ENCODE measurements at places on chromosomes 12 and 14. TPM values are rescaled to one million over a fixed set of nuclear protein-coding genes. Genes with fewer than 3 reads are reported as not detected.

DNA sequence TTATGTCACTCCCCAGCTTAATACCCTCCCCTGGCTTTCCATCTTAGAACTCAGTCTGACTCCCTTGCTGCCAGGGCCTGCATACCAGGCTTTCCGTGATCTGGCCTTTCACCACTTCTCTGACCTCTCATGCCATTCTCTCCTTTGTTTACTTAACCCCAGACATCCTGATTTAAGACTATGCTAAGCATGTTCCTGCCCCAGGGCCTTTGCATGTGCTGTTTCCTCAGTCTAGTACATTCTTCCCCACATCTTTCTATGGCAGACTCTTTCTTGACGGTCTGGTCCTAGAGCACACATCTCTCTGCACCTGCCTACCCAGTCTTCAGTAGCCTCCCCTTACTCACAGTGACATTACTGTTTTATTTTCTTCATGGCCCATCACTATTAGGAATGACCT lies 42.2 kb downstream of the PLXNC1 start:
- peaks cover 8% of the 10 kb centered on the region for H3K4me1 ChIP-seq
- no peaks in the 10 kb centered on the region for H3K27me3 ChIP-seq
- DNase-seq = no peak
- H3K4me3 ChIP-seq = no peak overlapping the region
- no peak overlapping the region for H3K27ac ChIP-seq

DNA sequence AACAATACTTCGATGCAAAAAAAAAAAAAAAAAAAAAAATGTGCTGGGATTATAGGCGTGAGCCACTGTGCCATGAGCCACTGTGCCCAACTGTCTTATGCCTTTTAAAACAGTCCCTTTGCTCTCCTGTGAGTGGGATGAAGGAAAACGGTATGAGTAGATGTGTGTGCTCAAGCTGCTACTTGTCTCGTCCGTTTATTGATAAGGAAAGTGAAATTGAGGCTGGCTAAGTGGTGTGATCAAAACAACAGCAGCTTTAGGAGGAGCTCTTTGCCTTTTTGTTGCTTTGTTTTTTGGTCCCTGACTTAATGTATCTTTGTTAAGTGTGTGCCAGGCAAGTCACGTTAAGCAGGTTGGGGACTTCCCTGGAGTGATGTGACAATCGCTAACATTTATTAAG lies 275.9 kb downstream of the TMEM132C start:
- no peak overlapping the region for H3K27ac ChIP-seq
- H3K36me3 ChIP-seq = no peaks in the 10 kb centered on the region
- H3K4me3 ChIP-seq = no peak overlapping the region
- H3K27me3 ChIP-seq = no peaks in the 10 kb centered on the region

DNA sequence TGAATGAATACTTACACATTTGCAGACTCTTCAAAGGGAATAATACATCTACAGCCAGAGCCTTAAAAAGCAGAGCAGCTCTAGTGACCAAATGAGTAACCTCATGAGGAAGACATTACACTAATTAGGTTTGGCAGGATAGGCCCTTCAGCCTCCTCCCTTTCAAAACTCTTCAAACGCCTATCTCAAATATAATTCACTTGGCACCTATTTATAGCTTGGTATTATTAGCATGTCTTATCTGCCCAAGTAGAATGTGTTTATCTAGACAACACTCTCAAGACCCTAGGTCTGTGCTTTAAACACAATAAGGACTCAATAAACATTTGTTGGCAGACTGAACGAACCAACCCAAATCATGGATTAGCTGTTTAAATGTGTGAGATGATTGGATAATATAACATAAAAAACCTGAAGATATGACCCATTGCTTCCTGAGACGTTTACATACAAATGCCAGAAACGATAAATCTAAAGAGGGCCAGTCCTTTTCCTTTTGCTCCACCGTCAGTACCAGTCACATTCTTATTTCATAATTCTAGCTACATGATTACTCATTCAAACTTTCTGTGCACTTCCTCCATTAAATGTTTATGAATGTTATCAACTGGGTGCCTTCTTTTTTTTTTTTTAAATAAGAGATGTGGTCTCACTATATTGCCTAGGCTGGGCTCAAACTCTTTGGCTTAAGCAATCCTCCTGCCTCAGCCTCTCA lies 123.3 kb downstream of the CEP83 start:
- H3K4me3 ChIP-seq = no peak overlapping the region
- H3K4me1 ChIP-seq = no peaks in the 10 kb centered on the region
- H3K36me3 ChIP-seq = no peaks in the 10 kb centered on the region
- no peak overlapping the region for H3K27ac ChIP-seq

DNA sequence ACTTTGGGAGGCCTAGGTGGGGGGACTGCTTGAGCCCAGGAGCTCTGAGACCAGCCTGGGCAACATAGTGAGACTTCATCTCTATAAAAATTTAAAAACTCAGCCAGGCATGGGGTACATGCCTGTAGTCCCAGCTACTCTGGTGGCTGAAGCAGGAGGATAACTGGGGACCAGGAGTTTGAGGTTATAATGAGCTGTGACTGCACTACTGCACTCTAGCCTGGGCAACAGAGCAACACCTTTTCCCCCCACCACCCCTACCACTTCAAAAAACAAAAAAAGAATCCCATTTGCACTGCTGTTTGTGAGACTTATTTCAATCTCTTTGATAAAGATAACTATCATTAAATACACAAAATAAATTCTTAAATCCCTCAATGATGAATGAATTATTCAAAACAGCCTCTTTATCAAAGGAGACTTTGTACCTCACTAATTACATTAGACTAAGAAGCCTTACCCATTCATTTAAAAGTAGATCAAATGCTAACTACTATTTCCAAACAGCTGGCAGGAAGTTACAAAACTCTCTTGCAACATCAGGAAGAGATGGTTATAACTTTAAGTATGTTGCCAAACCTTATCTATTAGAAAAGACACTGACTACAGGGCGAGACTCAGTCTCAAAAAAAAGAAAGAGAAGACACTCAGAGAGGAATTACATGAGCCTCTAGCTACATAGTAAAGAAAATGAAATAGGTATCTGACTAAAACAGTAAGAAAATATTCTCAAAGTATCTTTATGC lies 14.7 kb downstream of the BLTP3B start:
- no peak overlapping the region for H3K4me3 ChIP-seq
- no peak overlapping the region for H3K27ac ChIP-seq
- no peak for DNase-seq
- H3K36me3 ChIP-seq = peaks cover 4% of the 10 kb centered on the region
- no peaks in the 10 kb centered on the region for H3K4me1 ChIP-seq
- H3K27me3 ChIP-seq = no peaks in the 10 kb centered on the region

DNA sequence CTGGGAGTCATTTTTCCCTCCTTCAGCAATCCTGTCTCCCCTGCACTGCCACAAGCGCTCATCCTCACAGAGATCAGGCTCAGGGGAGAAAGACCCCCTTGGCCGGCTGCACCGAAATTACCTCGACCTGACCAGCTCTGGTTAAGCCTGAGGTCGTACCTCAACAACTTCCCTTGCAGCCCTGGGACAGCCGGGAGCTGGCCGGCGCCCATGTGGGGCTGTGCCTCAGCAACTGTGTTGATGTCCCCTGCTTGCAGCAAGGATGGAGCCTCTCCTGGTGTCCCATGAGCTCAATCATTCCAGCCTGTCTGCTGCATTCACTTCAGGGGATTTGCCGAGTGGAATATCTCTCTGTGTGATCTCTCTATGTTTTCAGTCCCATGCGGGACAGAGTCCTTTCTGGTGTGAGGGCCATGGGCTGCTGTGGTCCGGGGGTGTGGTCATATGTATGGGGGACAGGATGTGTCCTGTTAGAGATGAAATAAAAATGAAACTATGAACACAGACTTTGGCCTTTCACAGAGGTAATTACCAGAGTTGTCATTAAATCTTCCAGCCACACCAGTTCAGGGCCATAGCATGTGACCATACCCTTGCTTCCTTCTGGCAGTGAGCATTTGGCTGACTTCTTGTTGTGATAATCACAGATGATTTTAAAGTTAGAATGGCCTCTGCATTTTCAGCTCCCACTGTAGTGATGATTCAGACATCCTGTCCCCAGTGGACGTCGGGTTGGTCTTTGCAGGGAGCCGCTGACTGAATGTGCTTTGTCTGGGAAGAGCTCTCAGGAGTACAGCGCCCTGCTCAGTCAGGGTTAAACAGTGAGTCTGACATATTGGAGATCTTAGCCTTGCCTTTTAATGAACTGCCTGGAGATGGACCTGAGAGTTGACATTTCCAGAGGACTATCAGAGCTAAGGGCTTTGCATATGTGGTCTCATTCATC lies 405.9 kb downstream of the AACS start:
- no peaks in the 10 kb centered on the region for H3K36me3 ChIP-seq
- no peaks in the 10 kb centered on the region for H3K27me3 ChIP-seq
- H3K4me1 ChIP-seq = no peaks in the 10 kb centered on the region
- no peak overlapping the region for H3K4me3 ChIP-seq
- no peak overlapping the region for H3K27ac ChIP-seq

The ZC3H10 gene
- 8.9 TPM for total RNA-seq

DNA sequence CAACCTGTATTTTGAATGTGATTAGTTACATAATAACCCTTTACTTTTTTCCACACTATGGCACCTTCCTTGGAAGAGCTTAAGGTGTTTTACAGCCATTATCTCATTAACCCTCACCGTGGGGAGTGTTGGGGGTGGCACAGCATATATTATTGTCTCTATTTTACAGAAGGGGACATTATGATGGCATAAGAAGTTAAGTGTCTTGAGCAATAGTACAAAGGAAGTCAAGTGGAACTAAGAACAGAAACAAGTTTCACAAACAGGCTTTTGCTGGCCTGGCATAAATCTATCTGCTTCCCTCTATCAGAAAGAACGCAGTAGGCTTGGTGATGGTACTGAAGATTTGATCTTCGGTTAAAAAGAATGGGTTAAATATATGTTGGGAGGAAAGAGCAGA lies 169.7 kb upstream of the OTX2 start:
- H3K4me1 ChIP-seq = no peaks in the 10 kb centered on the region
- no peak overlapping the region for H3K27ac ChIP-seq
- H3K27me3 ChIP-seq = no peaks in the 10 kb centered on the region

DNA sequence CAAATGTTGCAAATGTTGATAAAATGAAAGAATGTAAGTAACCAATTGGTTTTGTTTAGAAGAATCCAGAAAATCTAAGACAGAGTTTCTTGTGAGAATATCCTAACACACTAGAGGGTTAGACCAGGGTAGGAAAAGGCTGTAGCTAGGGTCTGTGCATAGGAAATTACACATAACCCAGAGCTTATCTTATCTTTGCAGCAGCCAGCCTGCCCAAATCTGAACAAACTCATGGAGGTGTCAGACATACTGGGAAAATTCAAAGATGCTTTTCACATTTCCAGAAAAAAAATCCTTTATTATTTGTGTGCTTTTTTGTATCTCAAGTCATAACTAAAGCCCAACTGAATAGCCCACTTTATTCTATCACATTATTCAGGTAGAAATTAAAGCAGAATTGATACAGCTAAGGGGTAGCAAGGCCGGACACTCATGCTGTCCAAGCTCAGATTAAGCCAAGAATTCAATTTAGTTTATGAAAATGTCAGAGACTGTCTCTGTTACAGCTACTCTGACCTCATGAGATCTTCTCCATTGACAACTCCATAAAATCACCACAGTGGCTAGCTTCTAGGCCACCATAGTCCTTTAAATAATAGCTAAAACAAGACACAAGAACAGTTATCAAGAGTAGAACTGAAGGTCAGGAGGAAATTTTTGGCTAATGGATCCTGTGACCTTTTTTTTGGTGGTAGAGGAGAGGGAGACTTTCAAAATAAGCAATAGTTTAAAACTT lies 169.6 kb upstream of the RASSF8 start:
- DNase-seq = no peak
- H3K36me3 ChIP-seq = no peaks in the 10 kb centered on the region
- H3K4me3 ChIP-seq = no peak overlapping the region
- no peaks in the 10 kb centered on the region for H3K4me1 ChIP-seq
- no peaks in the 10 kb centered on the region for H3K27me3 ChIP-seq

Measured in H9 (cell line).